Amygdala (tissue), 56 donors: ENCODE measurements at places on chromosomes 5 and 9.

DNA sequence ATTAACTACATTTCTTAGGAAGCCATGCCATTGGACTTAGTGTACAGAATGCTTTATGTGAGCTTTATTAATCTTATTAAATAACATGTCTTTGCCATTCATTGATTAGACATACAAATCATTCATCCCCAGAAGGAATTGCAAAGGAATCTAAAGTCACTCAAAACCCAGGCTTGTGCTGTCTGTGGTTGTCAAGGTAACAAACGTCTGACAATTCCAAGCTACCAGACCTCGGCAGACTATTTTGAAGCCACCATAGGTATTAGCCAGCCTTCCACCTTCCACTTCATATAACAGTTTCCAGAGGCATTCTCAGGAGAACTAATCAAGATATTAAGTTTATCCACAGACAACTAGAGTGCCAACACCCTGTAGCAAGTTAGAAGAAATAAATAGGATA is 135.2 kb upstream of the TUSC1 start:
- DNase-seq, result no peak

GRCh38 chr5:67971223-67971830 is 244.2 kb upstream of the PIK3R1 start:
- DNase-seq, result no peak

GRCh38 chr5:140038373-140038957 is 4.6 kb downstream of the NRG2 start:
- DNase-seq, result no peak

DNA sequence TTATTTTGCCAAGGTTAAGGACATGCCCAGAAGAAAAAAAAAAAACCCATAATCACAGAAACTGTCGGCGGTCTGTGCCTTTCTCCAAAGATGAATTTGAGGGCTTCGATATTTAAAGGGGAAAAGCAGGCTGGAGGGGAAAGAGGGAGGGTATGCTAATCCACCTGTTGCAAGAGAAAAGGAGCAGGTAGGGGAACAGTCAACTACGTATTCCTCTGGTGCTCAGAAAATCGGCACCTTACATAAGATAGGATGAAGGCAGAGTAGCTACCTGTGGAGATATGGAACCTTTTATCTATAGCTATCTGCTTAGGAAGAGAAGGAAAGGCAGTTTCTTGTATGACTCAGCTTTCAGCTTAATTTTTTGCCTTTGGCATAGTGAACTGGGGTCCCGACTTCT is 77.7 kb downstream of the PTCD2 start:
- no peak for DNase-seq

- no peak for DNase-seq
These were observed 551.8 kb upstream of the ZNF608 start for GRCh38 chr5:125298258-125298657.

- DNase-seq, result no peak
These were observed 114.5 kb upstream of the GPR151 start for GRCh38 chr5:146630472-146630871.

DNA sequence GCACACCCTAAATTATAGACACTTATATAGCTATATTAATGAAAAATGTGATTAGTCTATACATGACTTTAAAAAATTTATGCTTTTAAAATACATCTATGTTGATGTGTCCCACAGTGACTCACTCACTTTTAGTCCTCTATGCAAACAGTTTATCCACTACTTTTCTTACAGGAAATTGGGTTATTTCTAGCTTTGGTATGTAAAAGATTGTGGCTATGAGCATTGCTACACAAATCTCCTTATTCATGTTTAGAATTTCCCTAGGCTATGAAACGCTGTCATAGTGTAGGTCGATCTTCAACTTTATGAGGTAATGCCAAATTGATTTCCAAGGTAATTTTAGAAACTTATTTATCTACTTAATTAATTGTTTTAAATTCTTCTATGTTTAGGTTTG is 687.4 kb downstream of the PRR16 start:
- no peak for DNase-seq

GRCh38 chr5:110414360-110414759 is 312.1 kb downstream of the TMEM232 start:
- no peak for DNase-seq
